ENCODE measurements at places on chromosomes 2 and 18.

GRCh38 chr2:27723372-27724144 lies 48.0 kb upstream of the MRPL33 start:
- peak; percentile 84 for DNase-seq

DNA sequence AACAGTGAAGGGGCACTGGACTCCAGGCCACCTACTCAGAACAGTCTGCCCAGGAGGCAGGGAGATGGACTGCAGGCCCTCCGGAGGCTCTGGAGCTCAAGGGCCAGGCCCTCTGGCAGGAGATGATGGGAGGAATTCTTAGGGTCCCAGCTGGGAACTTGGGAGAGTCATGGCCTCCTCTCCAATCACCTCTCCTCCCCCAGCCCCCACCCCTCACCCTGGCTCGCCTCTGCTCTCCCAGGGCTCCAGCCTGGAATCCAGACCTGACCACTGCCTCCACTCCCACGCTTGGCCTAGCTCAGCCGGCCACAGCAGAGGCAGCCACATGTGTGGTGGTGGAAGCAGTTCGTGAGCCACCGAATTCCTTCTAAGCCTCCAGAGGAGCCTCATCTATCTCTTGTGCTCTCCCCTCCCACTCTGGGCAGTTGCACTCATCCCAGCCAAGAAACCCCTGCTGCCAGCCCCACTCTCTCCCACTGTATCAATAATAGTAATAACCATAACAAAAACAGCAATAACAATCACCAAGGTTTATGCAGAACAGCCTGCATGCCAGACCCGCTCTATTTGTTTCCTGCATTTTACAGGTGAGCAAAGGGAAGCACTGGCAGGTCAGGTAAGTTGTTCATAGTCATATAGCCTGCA lies 67.4 kb downstream of the TNS1 start:
- no peak for DNase-seq

- DNase-seq, result no peak
Measured at GRCh38 chr2:37895140-37895539, 29.9 kb upstream of the RMDN2 start.

DNA sequence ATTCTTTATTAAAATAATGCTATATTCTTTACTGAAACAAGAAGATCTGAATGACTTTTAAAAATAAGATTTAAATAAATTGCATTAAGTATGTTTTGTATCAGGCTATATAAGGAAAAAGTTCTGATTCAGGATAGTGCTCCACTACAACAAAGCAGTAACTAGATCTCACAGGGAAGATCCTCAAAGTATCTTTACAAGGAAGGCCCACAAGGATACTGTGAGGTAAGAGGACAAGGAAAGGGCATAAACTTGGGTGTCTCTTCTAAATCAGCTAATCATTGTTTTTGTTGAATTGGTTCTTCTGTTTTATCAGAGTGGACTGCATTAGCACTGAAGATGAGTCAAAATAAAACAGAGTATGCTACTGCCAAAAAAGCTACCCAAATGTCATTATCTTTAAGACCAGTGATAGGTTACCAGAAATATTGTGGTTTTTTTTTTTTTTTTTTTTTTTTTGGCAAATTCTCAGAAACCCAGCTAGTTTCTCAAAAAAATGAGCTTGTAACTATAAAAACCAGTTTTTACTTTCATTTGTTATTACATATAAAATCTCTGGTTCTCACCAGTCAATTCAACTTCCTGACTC lies 160.9 kb downstream of the BAZ2B start:
- no peak for DNase-seq

- no peak for DNase-seq
Measured at GRCh38 chr2:153819501-153819900, 52.2 kb upstream of the GALNT13 start.

DNA sequence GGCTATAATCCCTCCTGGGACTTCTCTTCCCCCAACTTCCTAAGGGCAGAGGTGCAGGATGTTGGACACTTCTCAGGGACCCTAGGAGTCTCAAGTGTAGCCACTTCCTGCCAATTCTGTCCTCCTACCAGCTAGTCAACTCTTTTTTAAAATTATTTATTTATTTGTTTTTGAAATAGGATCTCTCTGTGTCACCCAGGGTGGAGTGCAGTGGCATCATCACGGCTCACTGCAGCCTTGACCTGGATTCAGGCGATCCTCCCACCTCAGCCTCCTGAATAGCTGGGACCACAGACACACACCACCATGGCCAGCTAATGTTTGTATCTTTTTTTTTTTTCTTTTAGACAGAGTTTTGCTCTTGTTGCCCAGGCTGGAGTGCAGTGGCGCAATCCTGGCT lies 11.5 kb downstream of the SFTPB start:
- no peak for DNase-seq

DNA sequence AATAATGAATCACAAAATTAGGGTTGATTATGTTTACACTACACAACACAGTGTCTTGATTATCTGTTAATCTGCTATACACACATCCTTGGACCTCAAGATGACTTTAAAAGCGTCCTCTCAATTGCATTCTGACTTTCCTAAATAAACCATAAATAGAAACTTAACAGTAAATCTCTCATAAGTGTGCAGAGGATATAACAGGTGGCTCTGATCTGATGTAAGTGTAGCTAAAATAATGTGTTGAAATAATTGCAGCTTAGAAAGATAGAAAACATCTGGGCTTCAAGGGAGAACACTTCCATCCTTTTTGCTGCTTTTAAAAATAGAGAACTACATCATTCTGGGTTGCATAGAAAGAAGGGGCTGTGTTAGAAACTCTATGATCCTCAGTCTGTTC lies 78.4 kb upstream of the EFEMP1 start:
- no peak for DNase-seq

- DNase-seq, result peak; percentile 38
Measured at GRCh38 chr18:49026501-49027373, 76.0 kb upstream of the SMAD7 start.

GRCh38 chr2:182499706-182500470 lies 73.1 kb upstream of the PDE1A start:
- no peak for DNase-seq

DNA sequence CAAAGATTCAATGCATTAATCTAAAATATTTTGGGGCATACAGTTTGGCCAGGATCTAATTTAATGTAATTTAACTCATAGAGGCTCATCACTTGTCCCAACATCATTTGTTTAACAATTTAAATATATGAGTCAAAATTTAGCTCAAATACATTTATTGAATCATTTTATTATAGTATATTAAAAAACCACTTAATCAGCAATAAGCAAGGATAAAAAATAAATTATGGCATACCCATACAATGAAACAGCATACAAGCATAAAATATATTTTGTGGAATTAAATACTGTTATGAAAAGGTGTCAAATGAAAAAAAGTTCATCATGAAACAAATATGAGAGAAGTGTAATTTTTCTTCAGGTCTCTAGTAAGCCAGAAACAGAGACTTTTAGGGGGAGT lies 34.9 kb downstream of the LRPPRC start:
- no peak for DNase-seq

GRCh38 chr18:35063875-35064690 lies 22.9 kb downstream of the MAPRE2 start:
- no peak for DNase-seq

DNA sequence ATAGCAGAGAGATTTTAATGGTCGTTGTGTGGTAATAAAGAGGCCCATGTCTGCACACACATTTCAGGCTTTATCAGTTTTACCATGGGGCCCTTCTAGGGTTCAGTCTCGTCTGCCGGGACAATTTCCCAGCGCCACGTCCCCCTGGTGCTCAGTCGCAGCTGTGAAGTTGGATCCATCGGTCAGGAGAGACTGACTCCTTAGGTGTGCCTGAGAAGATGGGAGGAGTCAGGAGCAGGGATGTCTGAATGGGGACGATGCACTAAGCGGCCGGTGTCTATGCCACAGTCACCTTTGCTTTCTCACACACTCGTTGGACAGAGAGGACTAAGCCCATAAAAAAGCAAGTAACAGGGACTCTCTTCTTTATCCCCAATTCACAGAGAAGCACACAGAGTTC lies 71.4 kb downstream of the TWIST2 start:
- DNase-seq, result no peak

DNA sequence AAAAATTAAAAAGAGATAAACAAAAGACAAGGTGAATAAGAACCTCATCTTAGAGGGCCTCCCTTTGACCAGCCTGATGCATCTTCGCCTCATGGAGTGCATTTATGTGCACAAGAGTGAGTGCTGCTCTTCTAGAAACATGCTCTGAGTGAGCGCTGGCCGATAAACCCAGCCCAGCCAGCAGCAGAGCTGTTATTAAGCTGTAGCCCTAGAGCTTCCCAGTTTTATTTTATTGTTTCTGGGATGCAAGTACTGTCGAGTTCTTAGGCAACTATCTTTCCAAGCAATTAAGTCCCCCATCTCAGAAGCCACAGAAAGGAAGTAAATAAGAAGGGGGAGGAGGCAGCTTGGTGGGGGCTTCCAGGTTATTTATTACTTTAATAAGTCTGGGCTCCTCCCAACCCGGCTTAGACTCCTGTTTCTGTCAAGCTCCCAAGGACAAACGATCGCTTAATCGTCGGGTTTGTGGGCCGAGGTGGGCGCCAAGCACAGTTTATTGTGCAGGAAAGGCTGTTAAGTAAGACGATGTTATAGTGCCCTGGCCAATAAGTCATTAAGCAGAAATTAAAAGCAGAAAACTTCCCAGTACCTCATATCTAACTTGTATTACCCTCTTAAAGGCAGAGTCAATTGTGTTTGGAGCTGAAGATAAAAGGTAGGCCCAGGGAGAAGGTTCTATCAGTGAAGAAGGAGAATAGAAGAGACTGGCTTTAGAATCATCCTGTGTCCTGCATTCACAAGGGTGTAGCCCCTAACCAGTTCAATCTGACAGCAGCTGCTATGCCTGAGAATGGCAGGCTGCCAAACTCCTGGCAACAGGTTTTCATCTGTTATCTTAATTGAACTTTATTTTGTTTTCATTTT lies 176.3 kb downstream of the PIK3C3 start:
- DNase-seq, result no peak

- DNase-seq, result no peak
Measured at GRCh38 chr2:124112966-124113365, 87.9 kb downstream of the CNTNAP5 start.

DNA sequence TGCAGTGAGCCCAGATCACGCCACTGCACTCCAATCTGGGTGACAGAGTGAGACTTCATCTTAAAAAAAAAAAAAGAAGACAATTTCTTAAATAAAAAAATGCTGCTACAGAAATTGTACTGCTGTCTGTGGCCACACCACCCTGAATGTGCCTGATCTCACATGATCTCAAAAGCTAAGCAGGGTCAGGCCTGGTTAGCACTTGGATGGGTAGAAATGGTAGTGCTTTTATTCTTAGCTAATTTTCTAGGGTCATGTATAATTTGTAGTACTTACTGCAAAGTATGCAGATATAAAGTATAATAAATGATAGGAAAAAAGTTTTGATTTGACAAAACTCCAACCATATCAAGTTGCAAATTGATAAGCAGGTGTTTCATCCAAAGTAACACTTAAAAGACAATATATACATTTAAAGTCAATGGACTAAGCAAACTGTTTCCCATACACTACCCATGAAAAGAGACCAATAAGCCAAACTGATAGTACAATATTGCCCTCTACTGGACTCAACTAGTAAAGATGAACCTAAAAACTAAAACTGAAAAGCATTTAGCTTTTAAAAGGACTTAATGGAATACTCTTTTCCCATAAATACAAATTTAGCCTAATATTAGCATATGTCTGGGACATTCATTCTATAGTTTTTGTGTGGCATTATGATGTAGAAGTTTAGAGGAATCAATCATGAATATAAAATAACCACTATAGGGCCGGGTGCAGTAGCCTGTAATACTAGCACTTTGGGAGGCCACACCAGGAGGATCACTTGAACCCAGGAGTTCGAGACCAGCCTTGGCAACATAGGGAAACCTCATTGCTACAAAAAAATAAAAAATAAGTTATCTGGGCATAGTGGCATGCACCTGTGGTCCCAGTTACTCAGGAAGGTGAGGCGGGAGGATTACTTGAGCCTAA lies 18.6 kb upstream of the PEX13 start:
- DNase-seq, result no peak

- no peak for DNase-seq
Measured at GRCh38 chr2:226283796-226284195, 515.8 kb downstream of the IRS1 start.

DNA sequence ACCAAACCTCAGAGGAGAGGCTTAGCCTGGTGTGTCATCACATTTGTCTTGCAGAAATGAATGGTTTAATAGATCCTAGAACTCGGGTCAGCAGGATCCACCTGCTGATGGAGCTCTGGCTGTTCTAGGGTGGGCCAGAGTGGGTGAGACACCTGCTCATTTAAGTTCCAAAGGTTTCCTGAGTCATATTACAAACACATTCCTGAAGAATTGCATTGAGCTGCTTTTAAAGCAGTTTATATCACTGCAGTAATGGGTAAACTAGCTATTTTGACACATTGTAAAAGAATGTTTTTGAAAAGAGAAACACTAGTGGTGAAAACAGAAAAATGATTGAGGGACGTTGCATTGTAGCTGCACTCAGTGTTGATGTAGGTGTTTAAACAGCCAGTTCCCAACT lies 175.3 kb upstream of the TCF4 start:
- DNase-seq, result no peak

GRCh38 chr2:233571001-233571400 lies 4.4 kb upstream of the USP40 start:
- DNase-seq, result no peak

DNA sequence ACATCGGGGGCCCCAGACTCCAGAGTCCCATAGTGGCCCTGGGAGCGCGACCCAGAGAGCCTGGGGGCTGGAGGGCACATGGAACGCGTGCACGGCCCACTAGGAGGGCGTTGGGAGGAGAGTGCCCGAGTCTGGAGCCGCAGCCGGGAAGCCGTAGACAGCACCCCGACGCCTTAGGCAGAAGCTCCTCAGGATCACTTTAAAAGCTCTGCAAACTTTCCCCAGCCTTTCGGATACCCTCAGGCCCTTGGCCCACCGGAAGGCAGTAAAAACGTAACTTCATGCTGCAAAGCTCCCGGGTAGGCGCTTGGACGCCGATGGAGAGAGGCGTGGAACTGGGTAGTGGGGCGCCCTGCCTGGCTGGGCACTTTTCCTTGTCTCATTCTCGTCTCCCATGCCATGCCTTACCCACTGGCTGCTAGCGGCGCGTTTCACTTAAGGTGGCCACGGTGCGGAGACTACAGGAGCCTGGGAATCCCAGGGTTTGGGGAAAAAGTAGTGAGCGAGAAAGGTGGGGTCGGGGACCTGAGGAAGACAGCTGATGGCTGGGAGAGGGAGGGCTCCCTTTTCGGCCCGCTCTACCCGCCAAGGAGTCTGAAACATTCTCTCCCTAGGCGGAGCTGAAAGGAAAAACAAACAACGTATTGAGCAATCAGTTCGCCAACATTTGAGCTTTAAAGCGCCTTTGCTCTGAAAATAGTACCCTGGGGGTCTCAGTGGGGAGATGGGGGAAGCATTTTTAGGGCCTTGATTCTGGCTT lies 141.8 kb downstream of the MEIS1 start:
- no peak for DNase-seq

GRCh38 chr2:99822474-99823207 lies 319.7 kb downstream of the AFF3 start:
- DNase-seq, result no peak
